ENCODE measurements at places on chromosomes 3 and 15. TPM values are rescaled to one million over a fixed set of nuclear protein-coding genes. Genes with fewer than 3 reads are reported as not detected.

MYL3 gene
- 0.24 TPM for total RNA-seq

GRCh38 chr3:165459111-165459510 lies 262.9 kb upstream of the SLITRK3 start:
- no peak for DNase-seq

CCK gene
- 0.37 TPM for total RNA-seq

SUSD5 gene
- 4.5 TPM for total RNA-seq

CD200 gene
- total RNA-seq, result 51.6 TPM

DNAH12 gene
- not detected for total RNA-seq

- DNase-seq, result no peak
Measured at GRCh38 chr15:89075846-89076245, 12.4 kb upstream of the ABHD2 start.

DNA sequence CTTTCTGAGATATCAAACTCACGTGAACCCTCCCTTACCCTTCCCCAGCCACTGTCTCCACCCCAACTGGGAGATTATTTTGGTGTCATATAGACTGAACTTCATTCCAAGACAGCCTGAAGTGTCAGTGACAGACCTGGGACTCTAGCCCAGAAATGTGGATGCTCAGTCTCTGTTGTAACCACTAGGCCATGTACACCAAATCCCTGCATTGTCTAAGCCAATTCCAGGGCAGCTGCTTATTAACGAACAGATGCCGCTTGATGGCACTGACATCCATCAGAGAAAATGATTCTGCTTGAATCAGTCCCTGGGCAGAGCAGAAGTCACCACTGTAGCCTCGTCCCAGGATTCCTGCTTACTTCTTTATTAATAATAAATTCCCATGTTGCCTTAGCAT lies 305.5 kb downstream of the GRM7 start:
- DNase-seq, result no peak

TM4SF18 gene
- total RNA-seq, result 8.1 TPM

SERINC4 gene
- 0.17 TPM for total RNA-seq

GP9 gene
- total RNA-seq, result not detected

DNA sequence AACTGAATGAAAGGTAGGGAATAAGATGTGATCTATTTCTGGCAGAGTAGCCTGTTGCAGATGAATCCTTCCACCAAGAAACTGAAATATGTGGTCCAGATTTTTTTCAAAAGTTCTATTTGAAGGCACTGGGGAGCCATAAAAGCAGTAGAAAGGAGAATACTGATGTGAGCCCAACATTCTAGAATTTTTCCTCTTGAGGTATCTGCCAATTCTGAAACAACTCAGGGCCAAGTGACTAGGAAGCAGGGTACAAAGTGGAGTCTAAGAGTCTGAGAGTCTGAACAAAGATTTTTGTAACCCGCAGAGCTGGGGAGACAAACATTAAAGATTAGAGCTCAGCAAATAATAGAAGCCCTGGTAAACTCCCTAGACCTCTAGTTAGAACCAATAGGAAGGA lies 58.3 kb upstream of the SLCO3A1 start:
- no peak for DNase-seq

- DNase-seq, result no peak
Measured at GRCh38 chr3:51709675-51710074, 2.8 kb downstream of the GRM2 start.

CADPS gene
- total RNA-seq, result 5.4 TPM

BLM gene
- total RNA-seq, result 43.4 TPM

DNA sequence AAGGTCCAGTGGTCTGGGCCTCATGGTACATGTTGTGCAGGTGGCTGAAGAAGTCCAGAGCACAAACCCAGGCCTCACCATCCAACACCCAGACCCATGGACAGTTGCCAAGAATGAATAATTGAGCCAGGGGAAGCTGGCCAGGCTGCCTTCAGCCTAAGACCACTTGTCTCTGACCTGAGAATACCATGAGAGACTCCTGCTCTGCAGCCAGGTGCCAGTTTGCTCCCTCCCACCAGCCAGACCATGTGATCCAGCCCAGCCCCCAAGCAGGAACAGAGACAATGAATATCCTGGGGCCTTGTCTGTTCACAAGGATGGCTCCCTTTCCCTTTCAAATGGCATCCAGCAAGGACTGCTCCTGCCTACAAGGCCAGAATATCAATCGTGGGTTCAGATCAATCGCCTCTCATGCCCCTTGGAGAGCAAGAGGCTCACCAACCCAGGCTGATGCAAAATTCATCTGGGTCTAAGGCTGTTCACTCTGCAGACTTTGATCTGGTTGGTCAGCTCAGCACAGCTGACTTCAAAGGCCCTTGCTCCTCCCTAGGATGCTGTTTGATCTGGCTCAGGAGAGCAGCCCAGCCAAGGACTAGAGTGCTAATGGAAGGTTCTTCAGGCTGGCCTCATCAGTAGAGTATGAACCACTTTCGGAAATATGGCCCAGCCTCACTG lies 13.4 kb downstream of the TRAIP start:
- no peak for DNase-seq

DNA sequence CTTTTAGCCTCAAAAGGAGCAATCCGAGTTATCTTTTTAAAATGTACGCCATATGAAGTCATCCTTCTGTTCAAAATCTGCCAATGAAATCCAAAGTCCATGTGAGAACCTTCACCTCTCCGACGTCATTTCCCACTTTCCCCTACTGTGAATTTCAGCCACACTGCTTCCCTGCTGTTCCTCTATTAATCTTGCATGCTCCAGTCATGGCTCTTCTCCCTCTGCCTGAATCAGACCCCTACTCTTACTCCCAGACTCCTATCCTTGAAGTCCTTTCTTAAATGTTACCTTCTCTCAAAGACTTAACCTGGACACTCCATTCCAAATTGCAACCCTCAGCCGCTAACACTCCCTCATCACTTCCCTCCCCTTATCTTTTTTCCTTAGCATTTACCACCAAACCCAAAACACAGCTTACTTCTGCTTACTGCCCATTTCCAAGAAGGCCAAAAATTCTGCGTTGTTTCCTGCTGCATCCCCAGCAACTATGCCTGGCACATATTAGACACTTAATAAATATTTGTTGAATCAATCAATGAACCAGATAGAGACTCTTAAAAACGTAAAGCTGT lies 1.2 kb downstream of the NKIRAS1 start:
- DNase-seq, result no peak

LSM3 gene
- 23.5 TPM for total RNA-seq

MGLL gene
- total RNA-seq, result 0.11 TPM

DNA sequence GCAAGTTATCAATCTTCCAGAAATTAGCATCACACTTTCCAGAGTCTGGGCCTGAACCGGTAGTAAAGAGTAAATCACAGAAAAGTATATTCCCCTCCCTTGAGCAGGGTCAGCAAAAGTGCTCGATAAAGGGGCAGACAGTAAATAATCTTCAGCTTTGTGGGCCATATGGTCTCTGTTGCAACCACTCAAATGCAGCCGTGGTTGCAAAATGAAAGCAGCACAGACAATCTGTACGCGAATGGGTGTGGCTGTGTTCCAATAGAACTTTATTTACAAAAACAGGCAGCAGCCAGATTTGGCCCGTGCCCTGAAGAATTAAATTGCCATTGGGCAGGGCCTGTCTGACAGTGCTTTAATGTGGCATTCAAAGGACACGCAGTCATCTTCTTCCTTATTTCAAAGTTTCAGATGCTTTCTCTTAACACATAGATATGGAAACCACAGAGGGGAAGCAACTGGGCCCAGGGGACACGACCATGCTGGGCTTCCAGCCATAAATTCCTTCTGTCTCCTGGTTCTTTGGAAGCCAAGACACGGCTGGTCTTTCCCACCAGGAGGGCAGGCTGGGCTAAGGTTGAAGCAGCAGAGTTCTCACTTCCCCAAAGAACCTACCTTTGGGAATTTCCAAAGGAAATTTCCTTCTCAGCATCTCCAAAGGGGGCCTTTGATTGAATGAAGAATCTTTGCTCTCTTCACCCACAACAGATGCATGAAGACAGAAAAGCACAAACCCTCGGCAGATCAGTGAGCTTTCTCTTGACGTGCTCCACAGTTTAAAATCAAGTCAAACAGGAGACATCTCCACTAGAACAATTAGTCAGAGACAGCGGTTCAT lies 489.8 kb upstream of the PROK2 start:
- DNase-seq, result no peak

GRCh38 chr15:92366381-92366780 lies 27.3 kb upstream of the ST8SIA2 start:
- DNase-seq, result no peak

GRCh38 chr15:61654002-61654740 lies 406.1 kb downstream of the VPS13C start:
- no peak for DNase-seq

IGF2BP2 gene
- total RNA-seq, result 130 TPM

GRCh38 chr3:146203776-146204175 lies 42.8 kb upstream of the PLOD2 start:
- no peak for DNase-seq

GRCh38 chr15:25410649-25411048 lies 28.2 kb downstream of the UBE3A start:
- DNase-seq, result no peak

GRCh38 chr3:72036899-72037298 lies 252.0 kb upstream of the PROK2 start:
- no peak for DNase-seq

- DNase-seq, result no peak
Measured at GRCh38 chr3:58107597-58107996, 99.4 kb downstream of the FLNB start.
